ENCODE measurements at places on chromosomes 12 and 14.

GRCh38 chr12:3944620-3945019, 71.4 kb upstream of the PARP11 start:
- DNase-seq: no peak

- no peak for DNase-seq
Observed at GRCh38 chr12:121578230-121579189, 2.3 kb downstream of the KDM2B start.

- DNase-seq: no peak
Observed at GRCh38 chr12:130246560-130246959, 84.3 kb downstream of the FZD10 start.

GRCh38 chr12:50221228-50222008, 54.2 kb upstream of the CERS5 start:
- DNase-seq: no peak

DNA sequence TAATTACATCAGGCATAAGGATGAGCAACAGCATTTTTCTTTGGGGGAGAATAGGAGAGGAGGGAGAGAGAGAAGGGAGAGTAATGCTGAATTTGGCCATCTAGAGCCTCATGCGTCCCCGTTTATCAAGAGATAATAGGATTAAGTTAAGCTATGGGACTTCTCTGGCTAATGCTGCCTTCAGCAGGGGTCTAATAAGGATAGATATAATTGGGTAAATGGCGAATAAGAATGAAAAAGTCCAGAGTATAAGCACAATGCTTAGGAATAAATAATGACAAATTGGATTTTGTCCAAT, 470.0 kb downstream of the EGLN3 start:
- DNase-seq: no peak

Data from hematopoietic multipotent progenitor cell treated with erythropoietin and hydrocortisone succinate and interleukin-3 and kit ligand, for 15 days (in vitro differentiated cells).